ENCODE measurements at places on chromosomes 5 and 9. TPM values are rescaled to one million over a fixed set of nuclear protein-coding genes. Genes with fewer than 3 reads are reported as not detected.

GRCh38 chr5:132132138-132132537 is 58.5 kb downstream of the CSF2 start:
- no peaks in the 10 kb centered on the region for H3K36me3 ChIP-seq
- H3K4me3 ChIP-seq = no peak overlapping the region
- H3K27ac ChIP-seq = no peak overlapping the region
- H3K27me3 ChIP-seq = peaks cover 4% of the 10 kb centered on the region

The LECT2 gene
- not detected for polyA plus RNA-seq

The MLANA gene
- polyA plus RNA-seq = not detected

DNA sequence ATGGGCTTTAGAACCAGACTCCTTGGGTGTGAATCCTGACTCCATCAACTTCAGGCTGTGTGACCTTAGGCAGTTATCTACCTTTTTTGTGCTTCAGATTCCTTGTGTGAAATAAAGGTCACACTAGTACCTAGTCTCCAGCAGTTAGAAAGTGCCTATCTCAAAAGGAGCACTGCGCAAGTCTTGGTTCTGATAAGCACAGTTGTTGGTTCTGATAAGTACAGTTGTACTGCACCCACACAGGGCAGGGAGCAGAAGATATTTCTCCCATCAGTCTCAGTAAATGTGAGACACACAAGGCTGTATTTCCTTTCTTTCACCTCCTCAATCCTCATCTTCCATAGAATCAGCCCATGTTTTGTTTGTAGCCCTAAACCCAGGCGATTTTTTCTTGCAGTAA is 116.6 kb upstream of the DPYSL3 start:
- no peak overlapping the region for H3K27ac ChIP-seq
- no peak for DNase-seq
- H3K27me3 ChIP-seq = peaks cover 6% of the 10 kb centered on the region
- no peak overlapping the region for H3K4me3 ChIP-seq
- H3K4me1 ChIP-seq = no peaks in the 10 kb centered on the region

- H3K36me3 ChIP-seq = no peaks in the 10 kb centered on the region
- H3K27ac ChIP-seq = no peak overlapping the region
- no peaks in the 10 kb centered on the region for H3K4me1 ChIP-seq
- no peaks in the 10 kb centered on the region for H3K27me3 ChIP-seq
- no peak overlapping the region for H3K4me3 ChIP-seq
These were observed 1016.3 kb upstream of the SEMA6A start for GRCh38 chr5:117590944-117591343.

The QRFP gene
- not detected for polyA plus RNA-seq

GRCh38 chr9:124708074-124708473 is 63.0 kb downstream of the NR6A1 start:
- DNase-seq = no peak
- no peaks in the 10 kb centered on the region for H3K27me3 ChIP-seq
- H3K4me1 ChIP-seq = peaks cover 14% of the 10 kb centered on the region
- H3K4me3 ChIP-seq = no peak overlapping the region
- peak overlapping the region; percentile 15 for H3K27ac ChIP-seq
- H3K36me3 ChIP-seq = peaks cover 7% of the 10 kb centered on the region

DNA sequence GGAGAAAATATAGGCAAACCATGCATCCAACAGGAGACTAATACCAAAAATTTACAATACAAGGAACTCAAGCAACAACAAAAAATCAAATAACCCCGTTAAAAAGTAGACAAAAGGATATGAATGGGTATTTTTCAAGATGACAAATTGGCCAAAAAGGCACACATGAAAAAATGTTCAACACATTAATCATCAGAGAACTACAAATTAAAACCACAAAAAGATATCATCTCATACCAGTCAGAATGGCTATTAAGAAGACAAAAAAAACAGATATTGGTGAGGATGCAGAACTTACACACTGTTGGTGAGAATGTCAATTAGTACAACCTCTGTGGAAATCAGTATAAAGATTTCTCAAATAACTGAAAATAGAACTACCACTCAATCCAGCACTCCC is 35.0 kb downstream of the TEX10 start:
- no peak overlapping the region for H3K27ac ChIP-seq
- H3K4me1 ChIP-seq = no peaks in the 10 kb centered on the region
- DNase-seq = no peak
- no peaks in the 10 kb centered on the region for H3K27me3 ChIP-seq
